Type B pancreatic cell (in vitro differentiated cells): ENCODE measurements at places on chromosomes 12 and 14.

DNA sequence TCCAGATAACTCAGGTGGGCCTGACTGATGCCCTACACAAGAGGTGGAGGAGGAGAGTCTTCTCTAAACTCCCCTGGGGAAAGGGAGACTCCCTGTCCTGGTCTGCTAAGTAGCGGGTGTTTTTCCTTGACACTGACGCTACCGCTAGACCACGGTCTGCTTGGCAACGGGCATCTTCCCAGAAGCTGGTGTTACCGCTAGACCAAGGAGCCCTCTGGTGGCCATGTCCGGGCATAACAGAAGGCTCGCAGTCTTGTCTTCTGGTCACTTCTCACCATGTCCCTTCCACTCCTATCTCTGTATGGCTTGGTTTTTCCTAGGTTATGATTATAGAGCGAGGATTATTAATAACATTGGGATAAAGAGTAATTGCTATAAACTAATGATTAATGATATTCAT is 965.5 kb downstream of the TMEM121 start:
- no peak for DNase-seq

- DNase-seq, result no peak
Measured at GRCh38 chr14:22434901-22435550, 154.0 kb downstream of the DAD1 start.

- DNase-seq, result no peak
Measured at GRCh38 chr12:89370850-89371249, 18.5 kb upstream of the DUSP6 start.

GRCh38 chr12:15151161-15152091 is 69.8 kb downstream of the RERG start:
- DNase-seq, result no peak

- no peak for DNase-seq
Measured at GRCh38 chr12:47033081-47033480, 46.3 kb upstream of the PCED1B start.

- DNase-seq, result no peak
Measured at GRCh38 chr12:80979251-80979650, 41.5 kb upstream of the LIN7A start.

GRCh38 chr14:23577710-23578392 is 739 bp downstream of the JPH4 start:
- peak; percentile 66 for DNase-seq

DNA sequence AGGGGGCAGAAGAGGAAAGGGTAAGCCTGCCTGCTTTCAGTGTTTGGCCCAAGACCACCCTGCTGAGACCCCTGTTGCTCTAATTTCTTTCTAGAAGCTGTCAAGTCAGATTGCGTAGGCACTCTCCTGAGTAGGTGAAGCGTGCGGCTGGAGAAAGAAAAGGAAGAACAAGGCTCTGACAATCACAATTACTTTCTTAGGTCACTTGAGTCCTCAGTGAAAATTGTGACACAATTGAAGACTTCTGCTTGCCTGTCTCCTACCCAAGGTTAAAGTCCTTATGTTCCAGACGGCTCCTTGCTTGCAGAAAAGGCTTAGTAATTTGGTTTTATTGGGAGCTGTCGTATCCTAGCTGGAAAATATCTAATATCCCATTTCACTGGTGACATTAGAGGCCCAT is 721 bp upstream of the CTSG start:
- no peak for DNase-seq

DNA sequence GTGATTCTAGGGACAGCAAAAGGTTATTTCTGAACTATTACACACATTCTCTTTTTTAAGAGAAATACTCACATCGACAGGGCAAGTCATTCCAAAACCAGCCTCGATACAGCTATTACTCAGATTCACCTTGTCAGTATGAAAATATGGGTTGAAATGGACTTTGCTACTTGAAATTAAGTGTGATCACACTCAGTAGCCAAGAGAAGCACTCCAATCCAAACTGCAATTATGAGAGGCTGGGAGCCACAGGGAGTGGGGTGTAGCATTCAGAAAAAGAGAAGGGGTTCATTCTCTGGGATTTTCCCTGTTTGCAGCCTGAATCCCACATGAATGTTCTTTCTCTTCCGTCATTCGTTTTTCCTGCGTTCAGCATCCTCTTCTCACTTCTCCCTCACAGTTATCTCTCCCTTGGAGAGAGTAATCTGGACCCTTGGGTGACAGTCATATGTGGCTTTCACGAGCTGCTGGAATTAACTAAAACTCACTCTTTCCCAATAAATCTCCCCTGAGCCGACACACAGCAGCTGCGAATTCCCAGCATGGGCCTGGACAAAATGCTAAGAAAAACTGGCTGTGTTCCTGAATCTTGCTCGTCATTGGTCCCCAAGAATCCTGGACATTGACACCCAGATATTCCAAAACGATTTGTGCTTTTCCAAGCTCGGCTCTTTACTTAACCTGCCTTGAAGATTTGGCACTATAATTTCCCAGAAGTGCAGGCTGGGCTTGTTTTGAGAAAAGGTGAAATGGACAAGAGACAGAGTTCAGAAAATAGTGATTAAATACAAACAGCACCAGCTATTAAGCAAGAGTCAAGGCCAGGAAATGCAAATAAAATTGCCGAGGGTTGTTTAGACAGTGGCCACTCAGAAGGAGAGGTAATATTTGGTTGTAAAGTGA is 199.5 kb upstream of the PLEKHG7 start:
- DNase-seq, result no peak

- DNase-seq, result no peak
Measured at GRCh38 chr12:60168441-60168840, 572.6 kb downstream of the SLC16A7 start.

- no peak for DNase-seq
Measured at GRCh38 chr14:52365071-52365470, 51.0 kb downstream of the PTGER2 start.

DNA sequence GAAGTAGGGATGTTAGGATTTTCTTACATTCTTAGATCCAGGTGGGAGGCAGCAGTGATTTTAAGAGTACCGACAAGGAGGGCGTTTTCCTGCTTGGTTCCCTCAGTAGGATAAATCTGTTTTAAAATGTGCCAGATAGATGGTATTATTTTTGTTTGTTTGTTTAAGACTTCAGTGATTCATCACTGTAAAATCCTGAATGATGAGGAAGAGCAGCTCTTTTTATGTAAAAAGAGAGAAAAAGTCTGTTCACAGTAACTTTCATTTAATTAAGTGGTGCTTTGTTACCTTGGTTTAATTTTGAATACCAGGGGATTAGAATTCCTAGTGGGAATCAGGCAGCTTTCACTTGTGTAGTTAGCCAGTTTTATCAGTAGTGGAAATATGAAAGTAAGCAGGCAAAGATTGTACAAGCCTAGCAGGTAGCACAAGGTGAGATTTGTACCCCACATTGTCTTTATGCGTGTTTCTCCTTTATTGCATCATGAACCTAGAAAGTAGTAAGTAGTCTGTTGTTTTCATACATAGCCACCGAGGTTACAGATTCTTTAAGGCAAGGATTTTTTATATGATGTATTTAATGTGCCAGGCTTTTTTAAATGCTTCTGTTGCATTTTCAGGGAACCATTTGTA is 349.6 kb downstream of the CCDC91 start:
- DNase-seq, result no peak

- no peak for DNase-seq
Measured at GRCh38 chr14:84282618-84283017, 1247.3 kb upstream of the FLRT2 start.

DNA sequence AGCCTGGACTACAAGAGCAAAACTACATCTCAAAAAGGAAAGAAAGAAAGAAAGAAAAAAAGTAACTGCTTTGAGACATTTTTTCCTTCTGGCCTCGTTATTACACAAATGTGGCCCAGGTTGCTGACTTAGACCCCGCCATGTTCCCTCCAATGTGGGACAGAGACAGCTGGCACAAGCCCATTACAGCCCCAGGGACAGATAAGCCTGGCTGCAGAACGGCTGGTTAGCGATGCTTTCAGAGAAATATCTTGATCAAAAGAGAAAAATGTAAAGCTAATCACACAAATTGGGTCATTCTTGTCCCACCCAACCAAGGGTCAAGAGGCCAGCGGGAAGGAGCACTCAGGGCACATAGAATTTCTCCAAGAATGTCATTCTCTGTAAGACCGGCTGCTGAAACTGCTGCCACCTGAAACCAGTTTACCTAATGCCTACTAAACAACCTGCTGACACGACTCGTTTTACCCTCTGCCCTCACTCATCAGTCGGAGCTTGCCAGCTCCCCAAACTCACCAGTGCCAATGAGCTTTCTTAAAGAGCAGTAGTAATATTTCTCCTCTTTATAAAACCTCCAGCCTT is 63.1 kb downstream of the TNFAIP2 start:
- DNase-seq, result no peak

GRCh38 chr12:95804291-95804690 is 13.7 kb upstream of the NTN4 start:
- DNase-seq, result no peak

DNA sequence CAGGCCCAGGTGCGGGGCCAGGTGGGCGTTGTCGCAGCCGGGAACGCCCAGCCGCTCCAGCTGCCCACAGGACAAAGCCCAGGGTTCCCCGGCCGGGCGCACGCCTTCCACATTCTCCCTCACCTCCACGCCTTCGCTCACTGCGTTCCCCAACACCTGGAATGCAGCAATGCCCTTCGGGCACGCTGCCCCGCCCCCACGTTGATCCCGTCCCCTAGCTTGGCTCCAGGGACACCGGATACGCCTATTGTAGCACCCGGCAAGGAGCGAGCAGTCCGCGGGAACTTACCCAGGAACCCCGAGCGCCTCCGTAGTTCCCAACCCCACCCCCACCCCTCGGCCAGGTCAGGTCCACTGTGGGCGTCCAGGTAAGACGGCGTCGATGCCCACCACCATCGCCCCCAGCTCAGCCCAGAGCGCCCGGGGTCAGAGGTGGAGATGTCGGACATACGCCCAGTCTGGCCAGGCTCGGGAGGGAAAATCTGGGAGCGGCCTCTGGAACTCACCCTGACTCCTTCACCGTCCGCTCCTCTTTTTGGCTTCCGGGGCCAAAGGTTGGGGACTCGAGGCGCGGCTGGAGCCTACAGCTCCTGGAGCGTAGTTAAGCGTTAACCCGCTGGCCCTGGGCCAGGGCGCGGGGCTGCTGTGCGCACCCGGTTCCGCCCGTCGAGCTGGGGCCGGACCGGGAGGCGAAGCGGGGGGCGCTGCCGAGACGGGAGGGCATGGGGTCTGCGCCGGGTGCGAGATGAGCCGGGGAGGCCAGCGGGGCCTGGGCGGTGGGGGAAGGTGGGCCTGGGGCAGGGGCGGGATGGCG is 594 bp upstream of the CEP170B start:
- DNase-seq, result peak; percentile 75

DNA sequence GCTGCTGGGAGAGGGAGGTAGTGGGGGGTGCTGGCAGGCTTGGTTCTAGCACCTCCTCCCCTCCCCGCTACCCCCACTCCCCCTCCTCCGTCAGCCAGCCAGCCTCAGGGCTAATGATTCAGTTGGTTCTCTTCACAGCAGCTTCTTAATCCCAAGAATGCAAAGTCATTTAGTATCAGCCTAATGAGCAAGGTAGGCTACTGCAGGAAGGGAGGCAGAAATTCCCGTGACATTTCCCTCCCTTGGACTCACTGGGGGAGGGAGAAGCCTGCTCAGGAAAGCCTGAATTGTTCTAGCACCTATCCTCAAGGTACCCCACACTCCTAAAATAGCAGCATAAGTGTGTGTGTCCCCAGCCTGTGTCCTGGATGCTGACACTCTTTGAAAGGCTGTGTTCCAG is 29.8 kb downstream of the ITPK1 start:
- DNase-seq, result no peak

- no peak for DNase-seq
Measured at GRCh38 chr12:13007496-13008233, 7.6 kb upstream of the HEBP1 start.

DNA sequence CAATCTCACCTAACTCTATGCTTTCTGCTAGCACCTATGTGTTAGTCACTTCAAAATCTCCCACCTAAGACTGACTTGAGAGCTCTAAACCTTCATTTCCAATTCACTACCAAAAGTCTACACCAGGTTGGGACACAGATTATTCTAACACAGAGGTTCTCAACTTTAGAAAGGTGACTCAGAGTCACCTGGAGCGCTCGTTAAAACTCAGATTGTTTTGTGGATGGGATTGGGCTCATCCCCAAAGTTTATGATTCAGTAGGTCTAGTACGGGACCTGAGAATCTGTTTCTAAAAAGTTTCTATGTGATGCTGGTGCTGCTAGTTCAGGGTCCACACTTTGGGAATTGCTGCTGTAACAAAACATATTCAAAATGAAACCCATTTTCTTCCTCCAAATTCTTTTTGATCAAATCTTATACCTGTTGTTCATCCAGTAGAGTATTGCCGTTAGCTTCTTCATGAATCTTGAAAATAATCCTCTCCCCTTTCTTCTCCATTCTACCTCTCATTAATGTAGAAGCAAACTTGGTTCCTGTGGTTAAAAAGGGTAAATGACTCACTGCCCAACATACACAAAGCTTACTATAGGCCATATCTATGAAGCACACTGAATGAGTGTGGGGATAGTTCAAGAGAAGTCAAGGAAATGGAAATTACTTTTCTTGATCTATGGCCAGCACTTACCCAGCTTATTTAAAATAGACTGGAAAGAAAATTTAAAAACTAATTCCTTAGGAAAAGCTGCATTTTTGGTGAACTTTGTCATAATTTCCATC is 206.7 kb downstream of the KIF21A start:
- DNase-seq, result no peak

GRCh38 chr12:56358836-56359532 is 923 bp downstream of the STAT2 start:
- DNase-seq, result no peak

- DNase-seq, result no peak
Measured at GRCh38 chr12:57581802-57582201, 9.2 kb upstream of the PIP4K2C start.

GRCh38 chr12:131365821-131366260 is 345.0 kb upstream of the SFSWAP start:
- no peak for DNase-seq

DNA sequence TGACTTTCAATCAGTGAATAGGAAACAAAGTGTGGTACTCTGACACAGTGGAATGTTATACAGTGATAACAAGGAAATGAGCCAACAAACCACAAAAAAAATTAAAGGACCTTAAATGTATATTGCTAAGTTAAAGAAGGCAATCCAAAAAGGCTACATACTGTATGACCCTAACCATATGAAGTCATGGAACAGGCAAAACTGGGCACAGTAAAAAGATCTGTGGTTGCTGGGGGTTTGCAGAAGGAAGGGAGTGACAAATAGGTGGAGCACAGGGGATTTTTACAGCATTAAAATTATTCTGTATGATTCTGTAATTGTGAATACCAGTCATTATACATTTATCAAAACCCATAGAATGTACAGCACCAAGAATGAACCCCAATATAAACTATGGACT is 112.6 kb downstream of the KCNC2 start:
- no peak for DNase-seq

DNA sequence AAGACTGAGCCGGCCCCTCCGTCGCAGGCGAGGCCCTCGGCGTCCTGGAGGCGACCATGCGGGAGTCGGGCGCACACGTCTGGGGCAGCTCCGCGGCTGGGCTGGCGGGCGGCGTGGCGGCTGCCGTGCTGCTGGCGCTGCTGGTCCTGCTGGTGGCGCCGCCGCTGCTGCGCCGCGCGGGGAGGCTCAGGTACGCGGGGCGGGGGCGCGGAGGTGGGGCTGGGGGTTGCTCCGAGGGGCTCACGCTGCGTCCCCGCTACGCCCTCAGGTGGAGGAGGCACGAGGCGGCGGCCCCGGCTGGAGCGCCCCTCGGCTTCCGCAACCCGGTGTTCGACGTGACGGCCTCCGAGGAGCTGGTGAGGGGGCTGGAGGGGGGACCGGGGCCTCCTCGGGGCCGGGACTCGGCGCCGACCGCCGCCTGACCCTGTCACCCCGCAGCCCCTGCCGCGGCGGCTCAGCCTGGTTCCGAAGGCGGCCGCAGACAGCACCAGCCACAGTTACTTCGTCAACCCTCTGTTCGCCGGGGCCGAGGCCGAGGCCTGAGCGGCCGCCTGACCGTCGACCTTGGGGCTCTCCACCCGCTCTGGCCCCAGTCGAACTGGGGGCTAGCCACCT is 7.8 kb downstream of the AMN start:
- DNase-seq, result no peak
